NCI-H2029 (cell line): ENCODE measurements at places on chromosomes 4 and X.

- DNase-seq: no peak
Observed at GRCh38 chr4:3628868-3629175, 96.6 kb upstream of the LRPAP1 start.

- no peak for DNase-seq
Observed at GRCh38 chrX:98207947-98208346, 1324.2 kb downstream of the RPA4 start.

DNA sequence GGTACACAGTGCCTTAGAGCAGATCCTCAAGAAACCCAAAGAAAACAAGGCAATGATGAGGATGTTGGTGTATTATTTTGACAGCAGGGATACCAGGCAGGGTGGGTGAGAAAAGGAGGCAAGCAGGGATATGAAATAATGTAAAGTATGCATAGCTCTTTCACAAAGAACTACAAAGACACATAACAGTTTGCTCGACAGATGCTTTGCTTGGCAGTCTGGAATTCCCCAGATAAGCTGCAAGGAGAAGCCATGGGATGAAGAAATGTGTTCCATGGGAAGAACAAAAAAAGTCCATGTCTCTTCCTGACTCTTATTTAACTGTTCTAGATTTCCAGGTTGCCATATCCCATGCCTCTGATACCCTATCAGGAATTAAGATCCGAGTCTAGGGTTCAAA lies 75.4 kb downstream of the FAM13A start:
- DNase-seq: no peak

DNA sequence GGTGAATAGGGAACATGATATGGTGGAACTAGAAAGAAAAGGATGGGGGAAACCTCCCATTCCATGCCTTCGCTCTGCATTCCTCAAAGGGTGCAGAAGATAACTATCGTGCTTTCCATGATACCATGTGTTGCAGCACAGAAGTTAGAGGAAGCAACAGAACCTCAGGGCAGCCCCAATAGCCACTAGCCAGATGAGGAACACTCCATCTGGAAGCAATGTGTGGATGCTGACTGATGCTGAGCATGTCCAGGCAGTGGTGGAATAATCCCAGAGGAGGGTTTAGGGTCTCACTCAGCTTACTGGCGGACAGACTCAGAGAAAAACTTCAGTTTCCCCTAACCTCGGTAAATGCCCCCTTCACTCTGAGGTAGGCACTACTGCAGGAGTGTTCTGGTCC lies 7.5 kb downstream of the SMIM10 start:
- DNase-seq: no peak

- DNase-seq: no peak
Observed at GRCh38 chr4:1317177-1318045, 27.7 kb downstream of the MAEA start.

DNA sequence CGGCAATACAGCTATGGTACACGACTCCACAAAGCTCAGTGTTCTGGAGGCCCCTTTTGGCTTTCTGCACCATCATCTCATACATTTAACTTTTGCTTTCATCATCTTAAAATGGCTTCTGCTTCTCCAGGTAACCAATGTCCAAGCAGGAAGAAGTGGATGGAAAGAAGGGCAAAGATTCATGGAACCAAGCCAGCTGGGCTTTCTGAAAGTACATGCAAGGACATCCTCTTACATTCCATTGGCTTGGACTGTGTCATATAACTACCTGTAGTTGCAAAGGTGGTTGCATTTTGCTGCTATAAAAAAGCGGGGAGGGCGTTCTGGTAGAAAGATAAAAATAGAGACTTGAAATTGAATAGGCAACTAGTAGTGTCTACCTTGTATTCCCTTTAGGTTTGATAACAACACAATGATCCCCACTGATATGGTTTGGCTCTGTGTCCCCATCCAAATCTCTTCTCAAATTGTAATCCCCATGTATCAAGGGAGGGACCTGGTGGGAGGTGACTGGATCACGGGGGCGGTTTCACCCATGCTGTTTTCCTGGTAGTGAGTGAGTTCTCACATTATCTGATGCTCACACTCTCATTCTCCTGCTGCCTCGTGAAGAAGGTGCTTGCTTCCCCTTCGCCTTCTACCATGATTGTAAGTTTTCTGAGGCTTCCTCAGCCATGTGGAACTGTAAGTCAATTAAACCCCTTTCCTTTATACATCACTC lies 6.7 kb upstream of the FHIP1A start:
- DNase-seq: no peak

DNA sequence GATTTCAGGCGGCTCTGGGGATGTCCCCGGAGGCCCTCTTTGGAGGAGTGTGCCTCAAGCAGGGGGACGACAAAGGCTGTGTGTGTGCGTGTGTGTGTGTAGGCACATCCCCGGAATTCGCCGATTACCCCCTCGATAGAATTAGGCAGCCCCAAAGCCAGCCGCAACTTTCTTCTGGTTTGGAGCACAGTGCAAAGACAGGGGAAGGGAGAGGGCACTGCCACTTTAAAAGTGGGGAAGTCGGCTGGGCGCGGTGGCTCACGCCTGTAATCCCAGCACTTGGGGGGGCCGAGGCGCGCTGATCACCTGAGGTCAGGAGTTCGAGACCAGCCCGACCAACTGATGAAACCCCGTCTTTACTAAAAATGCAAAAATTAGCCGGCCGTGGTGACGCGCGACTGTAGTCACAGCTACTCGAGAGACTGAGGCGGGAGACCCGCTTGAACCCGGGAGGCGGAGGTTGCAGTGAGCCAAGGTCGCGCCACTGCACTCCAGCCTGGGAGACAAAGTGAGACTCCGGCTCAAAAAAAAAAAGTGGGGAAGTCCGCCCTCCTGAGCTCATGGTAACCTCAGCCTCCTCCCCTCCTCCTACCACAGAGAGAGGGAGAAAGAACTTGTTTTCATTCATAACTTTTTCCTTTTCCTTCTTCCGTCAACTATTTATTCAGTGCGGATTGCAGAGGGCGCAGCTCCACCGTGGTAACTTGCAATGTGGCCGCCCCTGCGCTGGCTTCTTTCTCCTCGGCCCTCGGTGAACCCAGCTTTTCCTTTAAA lies 2.4 kb downstream of the SPRY1 start:
- no peak for DNase-seq

DNA sequence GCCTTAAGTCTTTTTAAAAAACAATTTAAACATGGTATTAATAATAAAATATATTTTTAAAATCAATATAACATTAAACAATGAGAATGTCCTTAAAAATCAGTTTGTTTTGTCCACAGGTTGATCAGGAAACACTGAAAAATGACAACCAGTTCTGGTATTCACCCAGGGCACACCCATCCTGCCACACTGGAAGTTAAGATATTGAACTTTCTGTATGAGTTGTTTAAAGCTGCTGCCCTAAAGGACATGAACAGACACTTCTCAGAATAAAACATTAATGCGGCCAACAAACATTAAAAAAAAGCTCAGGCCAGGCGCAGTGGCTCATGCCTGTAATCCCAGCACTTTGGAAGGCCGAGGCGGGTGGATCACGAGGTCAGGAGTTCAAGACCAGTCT lies 15.0 kb upstream of the HOPX start:
- no peak for DNase-seq

GRCh38 chr4:96145601-96146000 lies 305.7 kb downstream of the PDHA2 start:
- no peak for DNase-seq

GRCh38 chr4:41122775-41123174 lies 91.6 kb downstream of the APBB2 start:
- DNase-seq: no peak

GRCh38 chr4:81137446-81137845 lies 77.6 kb downstream of the PRKG2 start:
- DNase-seq: no peak

GRCh38 chr4:121824171-121824527 lies 466 bp upstream of the CCNA2 start:
- no peak for DNase-seq

GRCh38 chr4:17559709-17560048 lies 17.3 kb upstream of the LAP3 start:
- DNase-seq: no peak

DNA sequence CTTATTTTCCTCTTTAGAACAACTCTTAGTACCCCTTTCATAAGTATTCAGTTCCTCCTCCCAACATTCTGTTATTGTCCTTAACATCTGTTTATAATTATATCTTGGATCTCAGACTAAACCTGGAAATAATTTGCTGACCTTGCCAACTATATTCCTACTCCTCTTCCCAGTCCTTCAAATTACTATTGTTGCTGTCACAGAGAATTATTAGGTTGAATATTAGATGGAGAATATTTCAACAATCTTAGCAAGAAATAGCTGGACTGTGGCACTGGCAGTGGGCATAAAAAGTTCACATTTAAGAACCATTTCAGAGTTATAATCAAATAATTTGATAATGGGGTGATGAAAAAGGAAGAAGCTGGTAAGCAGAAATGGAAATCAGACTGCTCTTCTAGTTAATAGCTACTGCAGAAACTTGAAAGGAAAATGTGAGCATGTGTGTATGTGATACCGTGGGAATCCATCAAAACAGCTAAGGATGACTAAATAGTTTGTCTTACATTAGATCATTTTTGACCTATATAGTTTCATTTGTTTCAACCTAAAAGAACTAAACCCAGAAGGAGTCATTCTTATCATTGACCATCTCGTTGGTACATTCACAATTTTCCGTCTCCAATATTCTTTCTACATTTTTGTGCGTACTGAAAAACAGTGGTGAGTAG lies 43.3 kb upstream of the PRDM8 start:
- DNase-seq: no peak
